ENCODE measurements at places on chromosomes 1 and 21.

DNA sequence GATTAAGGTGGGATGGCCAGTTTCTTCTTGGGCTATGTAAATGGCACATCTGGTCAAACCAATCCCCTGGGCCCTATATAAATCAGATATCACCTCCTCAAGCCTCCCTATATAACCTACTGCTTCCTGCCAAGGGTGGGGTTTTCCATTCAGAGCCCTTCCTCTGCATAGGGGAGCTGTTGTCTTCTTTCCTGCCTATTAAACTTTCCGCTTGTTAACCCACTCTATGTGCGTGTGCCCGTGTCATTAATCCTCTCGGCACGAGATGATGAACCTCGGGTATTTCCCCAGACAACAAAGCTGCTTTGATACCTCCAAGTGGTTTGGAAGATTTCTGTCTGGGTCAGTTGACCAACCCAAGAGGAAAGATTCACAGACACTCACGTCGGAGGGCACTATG, 19.3 kb upstream of the SERTAD4 start:
- no peak for DNase-seq

DNA sequence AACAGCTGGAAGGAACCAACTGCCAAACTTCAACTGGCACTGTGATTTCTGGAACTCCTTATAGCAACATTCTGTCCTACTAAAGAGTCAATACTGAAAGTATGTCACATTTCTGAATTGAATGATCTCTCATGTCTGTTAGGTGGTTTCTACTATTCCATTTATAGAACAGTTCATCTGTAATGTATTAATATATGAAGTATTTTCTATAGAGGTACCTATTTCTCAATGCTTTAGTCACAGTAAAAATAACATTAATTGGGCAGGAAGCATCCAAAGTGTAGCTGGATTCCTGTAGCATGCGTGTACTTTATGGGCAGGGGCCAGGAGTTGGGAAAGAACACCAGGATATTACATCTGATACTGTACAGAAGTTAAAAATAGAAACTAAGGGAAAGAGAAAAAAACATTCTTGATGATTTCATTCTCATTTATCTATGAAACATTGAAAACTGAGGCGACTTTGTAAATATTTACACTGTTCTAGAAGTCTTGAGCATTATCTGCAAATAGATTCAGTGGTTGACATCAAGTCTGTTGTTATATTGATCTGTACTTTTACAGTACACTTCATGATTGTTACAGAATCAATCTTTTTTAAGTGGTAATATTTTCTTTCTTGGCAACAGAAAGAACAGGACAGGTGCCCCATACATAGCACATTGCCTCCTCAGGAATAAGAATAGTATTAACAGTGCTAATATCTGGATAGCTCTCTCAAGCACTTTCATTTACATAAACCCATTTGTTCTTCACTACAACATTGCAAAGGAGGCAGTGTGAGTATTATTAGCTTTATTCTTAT, 6.2 kb upstream of the ZNF281 start:
- peak; percentile 86 for DNase-seq

DNA sequence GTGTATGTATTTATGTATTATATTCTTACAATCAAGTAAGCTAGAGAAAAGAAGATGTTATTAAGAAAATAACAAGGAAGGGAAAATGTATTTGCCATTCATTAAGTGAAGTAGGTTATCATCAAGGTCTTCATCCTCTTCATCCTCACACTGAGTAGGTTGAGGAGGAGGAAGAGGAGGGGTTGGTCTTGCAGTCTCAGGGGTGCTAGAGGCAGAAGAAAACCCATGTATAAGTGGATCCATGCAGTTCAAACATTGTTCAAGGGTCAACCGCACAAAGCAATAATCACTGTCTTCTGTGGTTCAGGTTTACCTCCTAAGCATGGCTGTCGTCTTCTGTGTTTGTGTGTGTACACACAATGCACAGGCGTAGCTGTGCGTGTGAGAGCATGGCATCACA, 16.9 kb downstream of the URB2 start:
- DNase-seq, result no peak

DNA sequence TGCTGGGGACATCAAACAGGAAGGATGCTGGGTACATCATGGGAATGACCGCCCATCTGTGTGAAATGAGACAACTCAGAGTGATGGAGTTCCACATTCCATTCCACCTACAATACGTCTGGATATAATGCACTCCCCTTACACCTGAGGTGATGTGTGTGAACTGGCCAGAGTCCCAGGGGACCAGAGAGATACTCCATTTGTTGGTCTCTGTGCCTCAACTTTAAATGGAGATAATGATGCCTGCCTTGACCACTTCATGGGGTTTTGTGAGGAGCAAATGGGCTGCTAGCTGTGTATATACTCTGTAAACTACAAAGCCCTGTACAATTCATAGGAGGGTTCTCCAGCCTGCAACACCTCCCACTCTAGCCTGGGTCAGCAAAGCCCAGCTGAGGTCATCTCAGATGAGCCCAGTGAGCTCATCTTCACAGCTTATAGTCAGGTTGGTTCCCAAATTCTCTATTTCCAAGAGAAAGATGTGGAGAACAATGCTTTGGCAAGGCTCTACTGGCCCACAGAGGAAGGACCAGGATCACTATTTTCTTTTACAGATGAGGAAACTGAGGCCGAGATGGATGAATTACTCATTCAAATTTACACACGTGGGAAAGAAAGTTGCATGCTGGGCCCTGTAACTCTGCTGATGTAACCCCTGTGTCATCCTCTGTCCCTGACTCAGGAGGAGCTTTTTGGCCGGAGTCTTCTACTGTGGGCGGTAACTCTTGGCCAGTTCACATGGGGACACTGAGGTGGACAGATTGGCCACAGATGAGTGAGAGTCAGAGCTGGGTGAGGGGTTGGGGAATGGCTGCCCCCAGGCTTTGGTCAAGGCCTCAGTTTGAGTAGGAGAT, 105.6 kb upstream of the GCLM start:
- no peak for DNase-seq

GRCh38 chr1:22370190-22370498, 81.5 kb upstream of the ZBTB40 start:
- DNase-seq, result no peak

DNA sequence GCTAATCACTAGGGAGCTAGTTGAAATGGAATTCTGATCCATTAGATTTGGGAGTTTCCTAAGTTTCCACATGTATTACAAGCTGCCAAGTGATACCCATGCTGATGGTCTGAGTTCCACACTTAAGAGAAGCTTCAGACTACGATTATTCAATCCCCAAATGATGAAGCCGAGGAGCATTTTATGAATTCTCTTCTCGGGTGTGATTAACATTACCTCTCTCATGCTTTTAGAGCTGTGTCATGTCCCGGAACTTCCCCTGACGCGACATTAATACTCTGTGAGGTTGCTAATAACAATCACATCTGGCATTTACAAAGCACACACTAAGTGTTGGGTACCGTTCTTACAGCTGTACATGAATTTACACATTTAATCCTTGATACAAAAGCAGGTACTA, 63.0 kb downstream of the KCNJ15 start:
- no peak for DNase-seq

- DNase-seq, result no peak
These were observed 69.1 kb upstream of the VANGL1 start for GRCh38 chr1:115572710-115573109.

DNA sequence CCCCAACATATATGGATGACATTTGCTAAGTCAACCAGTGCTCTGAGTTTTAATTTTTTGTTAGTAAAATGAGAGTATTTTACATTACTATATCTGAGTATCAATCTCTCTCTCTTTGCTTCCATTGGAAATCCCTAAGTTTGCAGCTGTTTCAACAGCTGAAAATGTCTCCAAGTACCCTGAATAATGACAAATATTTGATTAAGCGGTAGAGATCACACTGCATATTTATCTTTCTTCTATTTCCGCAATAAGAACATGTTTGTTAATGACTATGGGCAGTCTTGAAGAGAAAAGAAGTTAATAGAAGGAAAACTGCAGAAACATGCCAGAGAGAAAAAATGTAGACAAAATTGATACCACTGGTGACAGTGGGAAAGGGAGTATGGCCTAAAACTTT, 1117.5 kb downstream of the NCAM2 start:
- DNase-seq, result no peak

DNA sequence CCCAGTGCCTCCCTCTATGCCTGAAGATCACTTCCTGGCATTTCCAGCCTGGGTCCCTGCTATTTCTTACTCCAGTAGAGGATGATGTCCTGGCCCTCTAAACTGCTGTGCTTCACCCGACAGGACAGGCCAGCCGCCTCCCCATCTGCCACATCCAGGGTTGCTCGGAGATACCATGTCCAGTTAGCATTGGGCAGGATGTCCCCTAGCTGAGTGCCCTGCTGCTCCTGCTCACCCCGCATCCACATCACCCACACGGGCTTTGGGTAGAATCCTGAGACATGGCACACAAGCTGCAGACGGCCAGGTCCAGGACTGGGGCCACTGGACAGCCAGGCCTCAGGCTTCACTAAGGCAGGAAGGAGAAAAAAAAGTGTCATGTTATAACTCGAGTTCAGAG, 2.0 kb downstream of the CD1B start:
- DNase-seq, result no peak

DNA sequence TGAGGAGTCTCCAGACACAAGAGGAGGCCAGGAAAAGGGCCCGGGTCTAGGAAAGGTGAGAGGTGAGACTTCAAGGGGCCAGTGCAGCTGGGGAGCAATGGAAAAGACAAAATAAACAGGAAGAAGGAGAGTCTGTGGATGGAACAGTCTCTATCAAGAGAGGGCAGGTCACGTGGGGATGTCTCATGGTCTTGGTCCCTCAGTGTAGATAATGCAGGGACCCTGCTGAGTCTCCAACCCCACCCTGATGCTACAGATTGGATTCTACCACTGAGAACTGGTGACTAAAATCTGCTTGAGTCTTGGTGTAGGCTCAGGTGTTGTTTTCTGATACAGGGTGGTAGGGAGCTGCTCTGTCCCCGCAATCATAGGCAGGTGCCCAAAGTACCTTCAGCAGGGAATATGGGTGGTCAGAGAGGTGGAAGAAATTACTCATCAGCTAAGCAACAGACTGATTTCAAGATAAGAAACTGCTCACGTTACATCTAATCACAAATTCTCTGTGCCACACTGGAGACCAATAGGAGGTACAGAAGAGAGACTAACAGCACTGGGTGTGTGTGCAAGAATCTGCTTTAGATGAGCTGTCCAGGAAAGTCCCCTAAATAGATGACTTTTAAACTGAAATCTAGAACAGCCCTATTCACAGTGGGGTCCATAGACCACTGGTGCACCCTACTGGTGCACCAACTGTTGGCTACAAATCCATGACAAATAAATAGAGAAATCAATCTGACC, 101.5 kb upstream of the TLR5 start:
- DNase-seq, result no peak

GRCh38 chr1:33282791-33283190, 26.5 kb downstream of the ZNF362 start:
- no peak for DNase-seq

DNA sequence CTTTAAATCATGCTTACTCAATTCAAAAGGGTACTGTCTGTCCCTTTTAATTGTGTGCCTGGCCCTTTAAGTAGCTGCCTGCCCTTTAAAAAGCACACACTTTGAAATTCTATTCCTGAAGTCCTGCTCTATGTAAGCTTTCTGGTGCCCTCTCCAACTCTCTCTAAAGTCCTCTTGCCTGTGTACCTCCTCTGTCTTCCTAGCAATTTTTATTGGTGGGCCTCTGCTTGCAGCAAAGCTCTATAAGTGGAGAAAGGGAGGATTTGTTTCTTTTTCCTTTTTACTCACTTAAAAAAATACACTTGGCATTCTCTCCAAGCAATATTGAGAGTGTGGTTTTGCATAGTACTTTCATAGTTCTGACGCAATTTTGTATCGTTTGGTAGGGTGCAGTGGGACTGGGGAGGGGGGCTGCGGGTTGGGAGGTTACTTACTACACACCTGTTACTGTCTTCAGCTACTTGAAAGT, 135.4 kb downstream of the LMO4 start:
- no peak for DNase-seq

Data from amniotic stem cell (primary cell).